ENCODE measurements at places on chromosomes 6 and 20.

DNA sequence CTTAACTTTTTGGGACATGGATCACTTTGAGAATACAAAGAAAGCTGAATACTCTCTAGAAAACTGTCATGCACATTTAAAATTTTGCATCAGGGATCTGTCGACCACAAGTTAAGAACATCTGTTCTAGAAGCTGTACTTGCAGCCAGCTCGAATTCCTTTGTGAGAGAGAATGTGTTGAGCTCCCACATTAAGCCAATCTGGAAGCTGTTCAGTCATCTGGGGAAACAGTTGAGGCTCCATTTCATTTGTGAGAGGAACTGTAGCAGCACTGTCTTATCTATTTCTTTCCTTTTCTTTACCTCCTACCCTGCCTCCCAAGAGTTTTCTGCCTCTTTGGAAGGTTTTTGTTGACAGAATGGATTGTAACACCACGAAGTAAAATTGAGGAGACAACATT is 50.8 kb downstream of the KAT14 start:
- no peak for DNase-seq

- DNase-seq: no peak
Observed at GRCh38 chr6:157560691-157561413, 179.9 kb downstream of the ZDHHC14 start.

- DNase-seq: no peak
Observed at GRCh38 chr6:102149191-102149590, 755.7 kb downstream of the GRIK2 start.

DNA sequence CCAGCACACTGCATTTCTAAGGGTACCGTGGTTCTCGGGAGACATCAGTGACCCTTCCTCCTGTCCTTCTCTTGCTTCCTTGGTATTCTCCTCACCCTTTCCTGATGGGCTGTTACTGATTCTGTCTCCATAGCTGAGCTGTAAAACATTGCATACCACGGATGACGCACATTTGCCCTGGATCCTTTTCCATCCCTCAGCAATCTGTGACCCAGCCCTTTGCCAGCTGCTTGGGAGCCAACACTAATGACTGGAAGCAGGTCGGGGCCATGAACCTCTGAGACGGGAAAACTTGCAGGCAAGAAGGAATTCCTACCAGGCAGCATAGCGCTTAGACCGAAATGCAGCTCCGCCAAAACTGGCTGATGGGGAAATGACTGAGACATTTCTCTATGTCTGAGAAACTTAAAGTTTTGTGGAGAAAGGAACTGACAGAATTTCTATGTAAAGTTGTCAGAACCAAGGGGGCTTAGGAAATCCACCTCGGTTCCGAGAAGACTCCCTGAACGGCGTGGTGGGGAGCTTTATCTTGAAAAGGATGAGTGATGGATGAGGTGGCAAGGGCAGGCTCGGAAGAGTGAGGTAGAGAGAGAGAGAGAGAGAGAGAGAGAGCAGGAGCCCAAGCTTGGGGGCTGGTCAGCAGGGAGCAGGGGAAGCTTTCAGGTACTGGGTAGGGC is 19.2 kb downstream of the TUBB2B start:
- DNase-seq: no peak

GRCh38 chr6:967701-968100 is 274.8 kb upstream of the EXOC2 start:
- no peak for DNase-seq

GRCh38 chr6:133408543-133408942 is 167.4 kb downstream of the EYA4 start:
- DNase-seq: no peak

- DNase-seq: no peak
Observed at GRCh38 chr6:113650610-113650979, 206.6 kb upstream of the MARCKS start.

GRCh38 chr20:32162351-32162750 is 45.2 kb downstream of the PLAGL2 start:
- DNase-seq: no peak

GRCh38 chr20:32846852-32847251 is 11.9 kb upstream of the EFCAB8 start:
- no peak for DNase-seq

DNA sequence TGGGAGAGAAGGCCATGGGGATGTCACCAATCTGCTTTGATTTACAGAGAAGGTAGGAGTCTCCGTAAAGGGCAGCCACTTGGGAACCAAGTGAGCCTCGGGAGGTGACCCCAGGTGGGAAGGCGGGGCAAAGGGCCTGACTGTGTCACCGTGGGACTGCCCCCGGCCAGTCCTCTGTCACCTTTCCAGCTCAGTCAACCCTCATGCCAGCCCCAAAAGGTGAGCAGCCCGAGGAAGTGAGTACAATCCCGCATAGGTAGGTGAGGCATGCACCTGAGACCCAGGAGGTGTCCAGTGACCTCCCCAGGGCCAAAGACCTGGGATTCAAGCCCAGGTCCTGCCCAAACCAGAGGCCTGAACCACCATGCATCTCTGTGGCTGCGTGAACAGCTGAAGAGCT is 36.2 kb downstream of the BMP7 start:
- no peak for DNase-seq

GRCh38 chr6:112842330-112842685 is 495.2 kb downstream of the RFPL4B start:
- no peak for DNase-seq

DNA sequence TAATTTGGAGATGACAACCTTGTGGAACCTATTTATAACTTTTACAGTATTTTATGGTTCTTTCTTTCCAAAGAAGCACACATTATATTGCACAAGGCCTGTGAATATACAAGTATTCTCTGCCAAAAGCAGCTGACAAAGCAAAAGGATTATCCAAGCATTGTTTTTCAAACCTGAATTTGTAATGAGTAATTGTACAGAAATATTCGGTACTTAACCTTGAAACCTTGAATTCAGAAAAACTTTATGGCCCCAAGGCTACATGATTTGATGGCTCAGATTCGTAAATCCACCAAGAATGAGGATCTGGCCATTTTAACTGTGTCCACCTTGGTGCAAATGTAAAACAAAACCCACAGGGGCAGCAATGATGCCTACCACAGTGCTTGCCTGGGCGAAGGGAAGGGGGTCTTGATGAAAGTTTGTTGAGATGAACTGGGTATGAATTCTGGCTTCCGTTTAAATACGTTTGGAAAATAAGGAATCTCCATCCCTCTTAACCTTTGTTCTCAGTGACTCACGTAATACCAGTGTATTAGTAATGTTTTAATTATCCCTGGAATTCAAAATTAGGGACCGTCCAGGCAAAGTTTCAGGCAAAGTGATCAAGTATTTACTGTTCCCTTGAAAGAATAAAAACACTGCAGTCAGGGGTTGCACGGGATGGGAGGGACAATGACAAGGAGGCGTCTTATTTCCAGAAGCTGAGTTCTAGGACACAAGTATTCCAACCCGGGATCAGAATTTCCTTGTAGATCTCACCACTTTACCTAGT is 2.7 kb upstream of the RBM24 start:
- no peak for DNase-seq

DNA sequence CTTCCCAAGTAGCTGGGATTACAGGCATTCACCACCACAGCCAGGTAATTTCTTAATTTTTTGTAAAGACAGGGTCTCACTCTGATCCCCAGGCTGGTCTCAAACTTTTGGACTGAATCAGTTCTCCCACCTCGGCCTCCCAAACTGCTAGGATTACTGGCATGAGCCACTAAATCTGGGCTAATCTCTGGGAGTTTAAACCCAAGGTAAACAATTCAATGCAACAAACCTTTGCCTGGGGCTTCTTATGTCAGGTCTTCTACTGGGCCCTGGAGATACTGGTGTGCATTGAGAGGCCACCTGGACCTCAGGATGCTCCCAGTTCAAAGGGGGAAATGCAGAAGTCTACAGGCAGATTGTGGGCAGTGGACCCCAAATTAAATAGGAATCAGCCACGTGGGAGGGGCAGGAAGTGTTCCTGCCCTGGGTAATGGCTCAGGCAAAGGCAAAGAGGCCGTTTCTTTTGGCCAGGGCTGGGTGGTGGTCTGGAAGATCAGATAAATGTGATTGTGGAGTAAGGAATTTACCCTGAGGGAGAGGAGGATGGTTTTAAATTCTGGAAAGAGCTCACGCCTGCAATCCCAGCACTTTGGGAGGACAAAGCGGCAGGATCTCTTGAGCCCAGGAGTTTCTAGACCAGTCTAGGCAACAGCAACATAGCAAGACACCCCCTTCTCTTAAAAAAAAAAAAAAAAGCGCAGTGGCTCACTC is 1.3 kb upstream of the MYBL2 start:
- DNase-seq: no peak

DNA sequence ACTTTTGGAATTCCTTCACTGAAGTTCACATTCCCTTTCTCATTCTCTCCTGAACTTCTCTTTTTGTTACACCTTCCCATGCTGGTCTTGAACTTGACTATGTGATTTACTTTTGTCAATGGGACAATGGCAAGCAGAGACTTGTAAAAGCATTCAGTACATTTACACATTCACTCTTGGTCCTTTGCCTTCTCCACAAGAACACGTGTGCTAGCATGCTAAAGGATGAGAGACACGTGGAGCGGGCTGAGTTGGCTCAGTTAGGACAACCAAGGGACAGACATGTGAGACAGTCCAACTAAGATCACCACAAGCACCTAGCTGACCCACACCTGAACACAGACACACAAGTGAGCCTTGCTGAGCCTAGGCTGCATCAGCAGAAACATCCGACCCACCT is 91.3 kb upstream of the PAK5 start:
- DNase-seq: no peak

DNA sequence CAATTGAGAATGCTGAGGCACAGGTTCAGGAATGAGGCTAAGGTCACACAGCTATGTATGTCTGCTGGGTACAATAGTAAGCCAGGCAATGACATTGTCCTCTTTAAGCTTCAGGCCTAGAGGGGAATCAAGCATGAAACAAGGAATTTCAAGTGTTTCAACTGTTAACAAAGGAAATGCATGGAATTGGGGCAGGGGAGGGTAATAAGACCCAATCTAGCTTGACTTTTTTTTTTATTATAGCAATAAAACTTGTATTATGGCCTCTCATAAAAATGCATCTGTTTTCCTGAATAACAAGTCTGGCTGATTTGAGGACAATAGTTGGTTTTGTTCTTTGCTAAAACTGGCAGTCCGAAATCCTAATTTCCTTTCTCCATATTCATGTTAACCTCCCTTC is 336.7 kb downstream of the CBLN4 start:
- no peak for DNase-seq

- peak; percentile 76 for DNase-seq
Observed at GRCh38 chr20:50120935-50121693, 8.2 kb upstream of the UBE2V1 start.

DNA sequence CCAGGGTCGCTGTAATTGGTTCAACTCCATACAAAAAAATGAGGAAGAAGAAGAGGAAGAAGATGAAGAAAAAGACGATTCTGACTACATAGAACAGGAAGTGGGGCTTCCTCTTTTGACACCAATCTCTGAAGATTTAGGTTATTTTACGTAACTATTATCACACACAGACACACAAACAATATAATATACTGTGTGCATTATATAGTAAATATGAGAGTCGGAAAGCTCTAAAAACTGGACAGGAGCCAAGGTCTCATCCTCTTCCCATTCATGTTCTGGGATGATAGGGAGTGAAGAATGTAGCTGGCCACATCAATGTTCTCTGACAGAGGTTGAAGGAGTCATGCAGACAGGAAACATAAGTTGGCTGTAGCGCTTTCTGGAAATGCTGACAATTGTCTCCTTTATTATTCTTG is 13.3 kb downstream of the RSPH4A start:
- DNase-seq: no peak

DNA sequence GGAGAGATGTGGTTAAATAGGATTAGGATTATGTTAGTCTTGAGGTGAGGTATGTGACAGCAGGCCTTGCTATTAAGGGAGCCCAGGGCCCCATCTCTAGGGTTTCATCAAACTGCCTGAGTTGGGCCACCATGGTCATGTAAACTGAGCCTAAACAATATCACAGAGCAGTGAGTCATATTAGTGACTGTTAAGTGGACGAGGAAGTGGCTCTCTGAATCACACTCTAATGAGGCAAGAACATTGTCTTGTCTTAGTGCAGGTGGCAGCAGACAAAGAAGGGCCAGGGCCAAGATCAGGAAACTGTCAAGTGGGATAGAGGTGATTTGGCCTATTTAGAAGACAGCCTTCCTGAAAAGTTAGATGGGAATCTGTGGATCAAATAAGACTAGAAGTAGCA is 23.1 kb downstream of the ENPP3 start:
- no peak for DNase-seq

DNA sequence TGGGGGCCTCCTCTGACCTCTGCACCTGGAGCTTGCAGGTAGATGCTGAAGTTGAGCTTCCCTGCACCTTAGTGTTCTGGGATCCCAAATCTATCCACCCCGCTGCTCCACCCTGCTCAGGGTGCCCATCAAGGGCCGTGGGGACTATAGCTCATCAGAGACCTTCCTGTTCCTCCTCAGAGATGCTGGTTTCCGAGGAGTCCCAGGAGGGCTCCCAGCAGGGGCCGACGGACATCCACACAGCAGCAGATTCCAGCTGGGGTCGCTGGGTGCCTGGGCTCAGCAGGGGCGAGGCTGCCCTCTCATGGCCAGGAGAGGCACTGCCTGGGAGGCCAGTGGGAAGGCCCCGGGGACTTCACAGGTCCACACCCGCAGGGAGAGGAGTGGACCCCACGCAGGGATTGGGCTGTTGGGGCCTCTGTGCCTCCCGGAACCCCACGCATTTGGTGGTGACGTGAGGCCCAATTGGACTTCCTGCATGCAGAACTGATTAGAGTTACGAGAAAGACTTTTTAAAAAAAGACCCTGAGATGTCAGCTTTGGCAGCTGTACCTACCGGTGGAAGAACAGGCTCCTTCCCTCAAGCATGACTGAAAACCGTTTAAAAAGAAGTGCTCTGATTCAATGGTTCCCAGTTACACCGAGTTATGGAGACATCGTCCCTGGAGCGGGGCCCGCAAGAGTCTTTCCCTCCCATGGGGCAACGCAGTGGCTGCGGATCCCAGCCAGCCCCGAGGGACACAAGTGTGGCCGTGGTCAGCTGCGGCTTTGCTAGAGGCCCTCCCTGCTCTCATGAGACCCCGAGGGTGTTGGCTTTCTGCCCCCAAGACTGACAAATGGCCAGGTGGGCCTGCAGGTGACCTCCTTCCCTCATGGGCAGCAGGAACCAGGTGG is 25.3 kb upstream of the SLCO4A1 start:
- peak; percentile 71 for DNase-seq

DNA sequence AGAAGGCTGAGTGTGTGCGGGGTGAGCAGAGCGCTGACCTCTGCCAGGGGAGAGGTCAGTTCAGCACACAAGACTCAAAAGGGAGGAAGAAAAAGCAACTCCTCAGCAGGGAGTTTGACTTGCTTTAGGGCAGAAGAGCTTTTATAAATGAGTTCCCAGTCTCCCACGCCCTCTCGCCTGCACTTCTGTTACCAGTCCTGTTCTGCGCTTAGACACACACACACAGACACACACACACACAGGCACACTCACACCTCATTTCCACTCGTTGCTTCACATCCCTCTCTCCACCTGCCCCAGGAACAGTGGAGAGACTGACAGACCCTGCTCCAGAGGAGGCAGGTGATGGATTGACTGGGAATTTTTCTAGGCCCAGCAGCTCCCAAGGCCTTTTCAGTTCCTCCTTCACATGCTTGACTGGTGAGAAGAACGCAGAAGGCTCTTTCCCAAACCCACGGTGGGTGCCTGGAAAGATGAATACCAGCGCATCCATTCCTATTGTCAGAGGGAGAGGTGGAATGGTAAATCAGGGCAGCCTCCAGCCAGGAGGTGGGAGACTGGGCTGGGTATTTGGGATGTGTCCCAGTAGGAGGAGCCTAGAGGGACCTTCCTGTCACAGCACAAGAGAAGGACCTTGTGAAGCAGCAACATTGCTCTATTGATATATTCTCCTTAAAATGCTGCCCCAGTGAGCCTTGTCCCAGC is 43.7 kb downstream of the JAG1 start:
- DNase-seq: no peak

Measured in CD4-positive, alpha-beta T cell treated with Interferon alpha-2 for 1 hour (primary cell).